ENCODE measurements at places on chromosomes 12 and 14. TPM values are rescaled to one million over a fixed set of nuclear protein-coding genes. Genes with fewer than 3 reads are reported as not detected.

GRCh38 chr14:34211732-34212131, 250.3 kb downstream of the SPTSSA start:
- DNase-seq = no peak

DNA sequence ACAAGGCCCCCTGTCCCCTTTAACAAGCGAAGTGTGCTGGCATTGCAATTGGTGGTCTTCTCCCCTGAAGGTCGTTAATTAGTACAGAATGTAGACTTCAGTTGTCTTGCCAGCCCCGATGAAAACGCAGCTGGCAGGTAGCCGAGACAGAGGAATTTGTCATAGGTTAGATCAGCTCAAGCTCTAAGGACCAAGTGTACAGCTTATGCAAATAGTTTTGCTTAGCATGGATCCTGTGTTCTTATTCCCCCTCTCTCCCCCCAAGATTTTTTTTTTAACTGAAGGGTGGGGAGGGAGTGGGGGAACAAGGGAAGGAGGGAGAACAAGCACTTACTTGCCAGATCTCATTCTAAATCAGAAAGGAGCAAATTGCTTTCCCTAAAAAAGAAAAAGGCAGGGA, 58.6 kb upstream of the PARP11 start:
- DNase-seq = no peak

- no peak for DNase-seq
These were observed 51.5 kb downstream of the ZC3H14 start for GRCh38 chr14:88614218-88614907.

DNA sequence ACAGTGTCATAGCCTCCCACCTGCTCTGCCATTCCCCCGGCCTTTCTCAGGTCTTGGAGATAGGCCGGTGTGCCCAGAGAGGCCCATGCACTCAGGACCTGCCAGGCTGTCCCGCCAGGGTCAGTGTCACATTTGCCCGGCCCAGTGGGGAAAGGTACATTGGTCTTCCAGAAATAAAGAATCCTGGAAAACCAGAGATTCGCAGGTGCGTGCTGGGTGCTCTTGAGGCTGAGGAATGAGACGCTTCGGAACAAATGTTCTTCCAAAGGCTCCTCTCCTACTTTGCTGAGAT, 205.8 kb upstream of the RTL1 start:
- no peak for DNase-seq

Gene PPM1H
- total RNA-seq = 0.06 TPM

DNA sequence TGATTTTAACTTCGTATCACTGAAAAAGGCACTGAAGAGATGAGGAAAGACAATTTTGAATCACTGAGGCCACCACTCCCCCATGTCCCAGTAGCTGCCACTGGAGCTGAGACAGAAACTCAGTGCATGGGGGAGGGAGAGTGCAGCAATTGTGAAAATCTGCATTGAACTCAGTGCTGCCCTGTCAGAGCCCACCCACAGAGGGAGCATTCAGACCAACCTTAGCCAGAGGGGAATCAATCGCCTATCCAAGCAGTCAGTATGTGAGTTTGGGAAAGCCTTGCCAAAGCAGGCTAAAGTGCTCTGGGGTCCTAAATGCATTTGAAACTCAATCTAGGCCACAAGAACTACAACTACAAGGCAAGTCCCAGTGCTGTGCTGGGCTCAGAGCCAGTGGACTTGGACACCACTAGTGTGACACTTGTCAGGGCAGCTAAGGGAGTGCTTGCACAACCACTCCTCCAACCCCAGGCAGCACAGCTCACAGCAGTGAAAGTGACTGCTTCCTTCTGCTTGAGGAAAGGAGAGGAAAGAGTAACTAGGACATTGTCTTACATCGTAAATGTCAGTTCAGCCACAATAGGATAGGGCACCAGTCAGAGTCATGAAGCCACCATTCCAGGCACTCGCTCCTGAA, 13.3 kb downstream of the RNASE3 start:
- no peak for DNase-seq

Gene MARCHF9
- total RNA-seq = 58.0 TPM

DNA sequence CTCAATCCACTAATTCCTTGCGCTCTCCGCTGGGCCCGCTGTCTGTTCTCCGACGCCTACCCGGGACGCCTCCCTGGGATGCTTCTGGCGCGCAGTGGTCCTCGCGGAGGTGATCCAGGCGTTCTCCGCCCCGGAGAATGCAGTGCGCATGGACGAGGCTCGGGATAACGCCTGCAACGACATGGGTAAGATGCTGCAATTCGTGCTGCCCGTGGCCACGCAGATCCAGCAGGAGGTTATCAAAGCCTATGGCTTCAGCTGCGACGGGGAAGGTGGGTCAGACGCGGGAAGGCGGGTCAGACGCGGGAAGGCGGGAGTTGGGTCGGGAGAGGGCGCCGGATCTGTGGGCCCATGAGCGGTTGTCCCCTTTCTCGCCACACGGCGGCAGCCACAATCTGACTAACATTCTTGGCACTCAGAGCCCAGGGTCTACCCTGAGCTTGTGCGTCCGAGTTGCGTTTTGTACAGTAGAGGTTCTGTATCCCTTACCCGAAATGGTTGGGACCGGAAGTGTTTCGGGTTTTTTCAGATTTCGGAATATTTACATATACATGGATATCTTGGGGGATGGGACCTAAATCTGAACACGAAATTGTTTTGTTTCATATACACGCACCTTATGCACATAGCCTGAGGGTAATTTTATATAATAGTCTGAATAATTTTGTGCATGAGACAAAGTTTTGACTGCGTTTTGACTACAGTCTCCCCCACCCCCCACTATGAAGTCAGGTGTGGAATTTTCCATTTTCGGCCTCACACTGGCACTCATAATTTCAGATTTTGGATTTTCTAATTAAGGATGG, 762 bp downstream of the C12orf57 start:
- peak; percentile 87 for DNase-seq

- no peak for DNase-seq
These were observed 125.4 kb downstream of the KIF26A start for GRCh38 chr14:104263675-104264358.
